ENCODE measurements at places on chromosomes 3 and 15. TPM values are rescaled to one million over a fixed set of nuclear protein-coding genes. Genes with fewer than 3 reads are reported as not detected.

CNTN3 gene
- total RNA-seq: 0.13 TPM

IGDCC3 gene
- not detected for total RNA-seq

FBXL22 gene
- total RNA-seq: 0.22 TPM

TMEM207 gene
- not detected for total RNA-seq

CDC25A gene
- 3.7 TPM for total RNA-seq
